ENCODE measurements at places on chromosomes 12 and 14. TPM values are rescaled to one million over a fixed set of nuclear protein-coding genes. Genes with fewer than 3 reads are reported as not detected.

The BATF gene
- 0.69 TPM for total RNA-seq

- H3K4me3 ChIP-seq, result peak overlapping the region; percentile 78
- H3K27ac ChIP-seq, result peak overlapping the region; percentile 73
- no peaks in the 10 kb centered on the region for H3K27me3 ChIP-seq
- DNase-seq, result no peak
- no peaks in the 10 kb centered on the region for H3K36me3 ChIP-seq
Observed at GRCh38 chr14:103521951-103522563, 573 bp downstream of the CKB start.

- no peaks in the 10 kb centered on the region for H3K36me3 ChIP-seq
- no peak overlapping the region for H3K4me3 ChIP-seq
- H3K27ac ChIP-seq, result peak overlapping the region; percentile 94
Observed at GRCh38 chr12:6276956-6277620, 33.4 kb upstream of the PLEKHG6 start.

- DNase-seq, result no peak
- H3K36me3 ChIP-seq, result no peaks in the 10 kb centered on the region
- no peak overlapping the region for H3K4me3 ChIP-seq
- H3K27ac ChIP-seq, result no peak overlapping the region
- H3K4me1 ChIP-seq, result no peaks in the 10 kb centered on the region
- H3K27me3 ChIP-seq, result peaks cover 64% of the 10 kb centered on the region
Observed at GRCh38 chr12:11949738-11950411, 120.9 kb upstream of the BCL2L14 start.

GRCh38 chr14:58865514-58866281 lies 227.9 kb downstream of the DACT1 start:
- no peaks in the 10 kb centered on the region for H3K27me3 ChIP-seq
- H3K4me1 ChIP-seq, result no peaks in the 10 kb centered on the region

GRCh38 chr12:54355104-54355815 lies 9.0 kb downstream of the GPR84 start:
- H3K36me3 ChIP-seq, result peaks cover 8% of the 10 kb centered on the region
- no peak for DNase-seq
- peaks cover 20% of the 10 kb centered on the region for H3K4me1 ChIP-seq
- no peak overlapping the region for H3K27ac ChIP-seq

GRCh38 chr14:80973931-80974641 lies 18.7 kb downstream of the TSHR start:
- H3K4me3 ChIP-seq, result no peak overlapping the region
- peaks cover 14% of the 10 kb centered on the region for H3K27me3 ChIP-seq
- H3K27ac ChIP-seq, result no peak overlapping the region

DNA sequence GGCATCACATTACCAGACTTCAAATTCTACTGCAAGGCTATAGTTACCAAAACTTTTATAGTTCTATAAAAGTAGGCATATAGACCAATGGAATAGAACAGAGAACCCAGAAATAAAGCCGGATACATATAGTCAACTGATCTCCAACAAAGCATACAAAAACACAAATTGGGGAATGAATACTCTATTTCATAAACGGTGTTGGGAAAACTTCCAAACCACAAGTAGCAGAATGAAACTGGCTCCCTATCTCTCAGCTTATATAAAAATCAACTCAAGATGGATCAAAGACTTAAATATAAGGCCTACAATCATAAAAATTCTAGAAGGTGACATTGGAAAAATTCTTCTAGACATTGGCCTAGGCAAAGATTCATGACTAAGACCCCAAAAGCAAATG lies 187.9 kb upstream of the PLXNC1 start:
- no peak for DNase-seq
- no peaks in the 10 kb centered on the region for H3K4me1 ChIP-seq
- no peak overlapping the region for H3K27ac ChIP-seq
- no peaks in the 10 kb centered on the region for H3K36me3 ChIP-seq
- H3K4me3 ChIP-seq, result no peak overlapping the region

GRCh38 chr14:23056145-23056955 lies 970 bp downstream of the CDH24 start:
- H3K27me3 ChIP-seq, result no peaks in the 10 kb centered on the region
- peak overlapping the region; percentile 59 for H3K4me3 ChIP-seq
- peaks cover 12% of the 10 kb centered on the region for H3K4me1 ChIP-seq
- peak overlapping the region; percentile 84 for H3K27ac ChIP-seq
- peak; percentile 81 for DNase-seq

- DNase-seq, result no peak
- no peak overlapping the region for H3K4me3 ChIP-seq
- no peaks in the 10 kb centered on the region for H3K36me3 ChIP-seq
- H3K27me3 ChIP-seq, result no peaks in the 10 kb centered on the region
Observed at GRCh38 chr12:27187697-27188096, 56.4 kb upstream of the STK38L start.

Measured in HCT116 (cell line).